ENCODE measurements at places on chromosomes 2 and 18. TPM values are rescaled to one million over a fixed set of nuclear protein-coding genes. Genes with fewer than 3 reads are reported as not detected.

DNA sequence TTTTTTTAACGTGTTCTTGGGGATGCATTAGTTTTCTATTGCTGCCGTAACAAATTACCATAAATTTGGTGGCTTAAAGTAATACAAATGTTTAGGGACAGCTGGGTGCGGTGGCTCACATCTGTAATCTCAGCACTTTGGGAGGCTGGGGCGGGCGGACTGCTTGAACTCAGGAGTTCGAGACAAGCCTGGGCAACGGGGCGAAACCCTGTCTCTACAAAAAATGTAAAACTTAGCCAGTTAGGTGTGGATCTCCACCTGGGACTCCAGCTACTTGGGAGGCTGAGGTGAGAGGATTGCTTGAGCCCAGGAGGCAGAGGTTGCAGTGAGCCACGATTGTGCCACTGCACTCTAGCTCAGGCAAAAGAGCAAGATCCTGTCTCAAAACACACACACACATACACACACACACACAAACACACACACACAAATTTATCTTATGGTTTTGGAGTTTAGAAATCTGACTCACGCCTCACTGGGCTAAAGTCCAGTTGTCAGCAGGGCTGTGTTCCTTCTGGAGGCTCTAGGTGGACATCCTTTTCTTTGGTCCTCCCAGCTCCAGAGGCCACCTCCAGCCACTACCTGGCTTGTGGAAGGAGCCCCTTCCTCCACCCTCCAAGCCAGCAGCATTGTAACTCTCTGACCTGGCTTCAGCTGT, 76.1 kb downstream of the SEPTIN10 start:
- H3K27me3 ChIP-seq, result peaks cover 24% of the 10 kb centered on the region
- no peaks in the 10 kb centered on the region for H3K4me1 ChIP-seq
- H3K27ac ChIP-seq, result no peak overlapping the region
- H3K36me3 ChIP-seq, result no peaks in the 10 kb centered on the region

Gene STK11IP
- total RNA-seq, result 28.4 TPM

GRCh38 chr2:11446733-11447248, 19.2 kb downstream of the E2F6 start:
- no peaks in the 10 kb centered on the region for H3K4me1 ChIP-seq
- H3K36me3 ChIP-seq, result peaks cover 41% of the 10 kb centered on the region
- H3K27me3 ChIP-seq, result no peaks in the 10 kb centered on the region
- H3K4me3 ChIP-seq, result no peak overlapping the region

Gene SLC11A1
- 0.25 TPM for total RNA-seq

Gene KCNG2
- total RNA-seq, result not detected

Gene DCDC2C
- total RNA-seq, result not detected

Gene DUSP2
- total RNA-seq, result 40.8 TPM

- H3K4me3 ChIP-seq, result no peak overlapping the region
- no peak for DNase-seq
- H3K36me3 ChIP-seq, result no peaks in the 10 kb centered on the region
- no peak overlapping the region for H3K27ac ChIP-seq
- peaks cover 21% of the 10 kb centered on the region for H3K27me3 ChIP-seq
These were observed 28.5 kb upstream of the RTTN start for GRCh38 chr18:70233974-70234373.

Gene NOTO
- total RNA-seq, result not detected

DNA sequence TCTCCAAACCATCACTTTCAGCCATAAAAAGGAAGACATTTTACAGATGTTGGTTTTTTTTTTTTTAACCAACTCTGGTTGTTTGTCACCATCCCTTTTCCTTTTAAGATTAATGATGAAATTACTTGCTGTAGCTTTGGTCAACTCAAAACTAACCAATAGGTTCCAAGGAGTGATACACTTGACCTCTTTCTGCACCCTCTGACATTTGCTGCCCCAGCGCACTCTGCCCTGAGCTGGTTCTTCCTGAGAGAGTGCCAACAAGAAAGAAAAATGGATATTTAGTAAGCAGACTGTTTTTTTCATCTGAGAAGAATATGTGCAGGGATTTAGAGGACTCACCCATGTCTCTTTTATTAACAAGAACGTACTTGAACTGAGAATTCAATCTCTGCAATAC, 520.0 kb downstream of the TXNL1 start:
- no peak overlapping the region for H3K4me3 ChIP-seq
- H3K36me3 ChIP-seq, result no peaks in the 10 kb centered on the region
- no peak for DNase-seq

GRCh38 chr2:192196421-192197194, 1.9 kb upstream of the TMEFF2 start:
- no peak overlapping the region for H3K27ac ChIP-seq
- H3K4me3 ChIP-seq, result peak overlapping the region; percentile 65
- no peak for DNase-seq
- H3K4me1 ChIP-seq, result peaks cover 30% of the 10 kb centered on the region

Gene MYL1
- not detected for total RNA-seq

DNA sequence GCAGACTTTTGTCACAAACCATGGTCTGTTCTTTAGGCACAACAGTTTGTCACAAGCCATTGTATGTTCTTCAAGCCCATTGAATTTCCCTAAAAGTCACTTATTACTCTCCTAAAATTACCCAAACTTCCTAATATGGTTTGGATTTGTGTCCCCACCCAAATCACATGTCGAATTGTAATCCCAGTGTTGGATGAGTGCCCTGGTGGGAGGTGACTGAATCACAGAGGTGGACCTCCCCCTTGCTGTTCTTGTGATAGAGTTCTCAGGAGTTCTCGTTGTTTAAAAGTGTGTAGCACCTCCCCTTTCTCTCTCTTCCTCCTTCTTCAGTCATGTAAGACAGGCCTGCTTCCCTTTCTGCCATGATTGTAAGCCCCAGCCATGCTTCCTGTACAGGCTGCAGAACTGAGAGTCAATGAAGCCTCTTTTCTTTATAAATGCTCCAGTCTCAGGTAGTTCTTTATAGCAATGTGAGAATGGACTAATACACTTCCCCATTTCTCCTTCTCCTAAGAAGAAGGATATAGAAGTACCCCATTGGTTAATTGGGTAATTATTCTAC, 11.2 kb upstream of the GYPC start:
- no peak overlapping the region for H3K27ac ChIP-seq
- H3K27me3 ChIP-seq, result peaks cover 4% of the 10 kb centered on the region
- no peaks in the 10 kb centered on the region for H3K36me3 ChIP-seq
- no peaks in the 10 kb centered on the region for H3K4me1 ChIP-seq
- DNase-seq, result no peak
- no peak overlapping the region for H3K4me3 ChIP-seq

Gene FAM161A
- total RNA-seq, result 2.5 TPM

Gene GNLY
- total RNA-seq, result 569 TPM

Gene FAM228A
- 0.23 TPM for total RNA-seq

DNA sequence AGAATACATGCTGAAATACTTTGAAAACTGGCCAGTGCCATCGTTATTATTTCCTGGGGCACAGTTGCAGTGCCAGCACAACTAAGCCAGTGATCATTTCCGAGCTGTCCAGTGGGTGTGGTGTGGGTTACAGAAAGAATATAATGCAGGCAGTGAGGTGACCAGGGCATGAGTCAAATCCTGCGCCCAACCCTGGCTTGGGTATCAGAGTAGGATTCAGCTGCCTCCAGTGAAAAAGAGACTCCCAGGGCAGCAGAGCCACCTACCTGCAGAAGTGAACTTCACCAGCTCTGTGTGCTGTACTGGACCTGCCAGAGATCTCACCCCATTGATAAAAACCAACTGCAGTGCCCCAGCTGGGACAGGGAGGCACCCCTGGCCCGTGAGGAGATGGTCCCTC, 18.0 kb downstream of the SLC9A2 start:
- H3K4me3 ChIP-seq, result no peak overlapping the region
- no peak overlapping the region for H3K27ac ChIP-seq
- H3K4me1 ChIP-seq, result no peaks in the 10 kb centered on the region
- peaks cover 15% of the 10 kb centered on the region for H3K27me3 ChIP-seq

Gene ERBB4
- total RNA-seq, result not detected

- H3K27ac ChIP-seq, result no peak overlapping the region
- H3K27me3 ChIP-seq, result peaks cover 2% of the 10 kb centered on the region
- DNase-seq, result no peak
- H3K4me3 ChIP-seq, result no peak overlapping the region
- H3K4me1 ChIP-seq, result peaks cover 5% of the 10 kb centered on the region
These were observed 167.7 kb downstream of the TMEM247 start for GRCh38 chr2:46647041-46647440.

Gene NOL4
- not detected for total RNA-seq

- no peaks in the 10 kb centered on the region for H3K27me3 ChIP-seq
- peaks cover 65% of the 10 kb centered on the region for H3K4me1 ChIP-seq
- no peak overlapping the region for H3K4me3 ChIP-seq
- peaks cover 41% of the 10 kb centered on the region for H3K36me3 ChIP-seq
These were observed 20.8 kb downstream of the TNFRSF11A start for GRCh38 chr18:62345909-62346308.

DNA sequence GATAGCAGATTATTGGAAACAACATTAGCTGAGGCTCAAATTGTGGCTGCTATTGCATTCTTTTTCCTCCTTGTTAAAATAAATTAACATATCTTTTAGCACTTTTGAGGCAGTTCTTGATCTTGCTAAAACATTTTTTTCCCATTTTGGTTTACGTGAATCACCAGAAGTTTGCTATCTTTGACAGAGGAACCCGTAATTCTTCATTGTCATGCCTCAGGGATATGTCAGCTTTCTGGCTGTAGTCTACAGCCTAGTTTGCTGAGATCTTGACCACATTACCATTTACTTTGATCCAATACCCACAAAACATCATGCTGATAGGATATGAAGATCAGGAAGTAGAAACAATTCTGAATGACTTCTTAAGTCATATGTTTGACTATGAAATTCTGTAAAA, 25.1 kb upstream of the FANCL start:
- no peaks in the 10 kb centered on the region for H3K36me3 ChIP-seq
- no peak overlapping the region for H3K27ac ChIP-seq
- no peak overlapping the region for H3K4me3 ChIP-seq
- no peak for DNase-seq

Gene ANO7
- total RNA-seq, result 0.53 TPM

Gene MALL
- total RNA-seq, result not detected

DNA sequence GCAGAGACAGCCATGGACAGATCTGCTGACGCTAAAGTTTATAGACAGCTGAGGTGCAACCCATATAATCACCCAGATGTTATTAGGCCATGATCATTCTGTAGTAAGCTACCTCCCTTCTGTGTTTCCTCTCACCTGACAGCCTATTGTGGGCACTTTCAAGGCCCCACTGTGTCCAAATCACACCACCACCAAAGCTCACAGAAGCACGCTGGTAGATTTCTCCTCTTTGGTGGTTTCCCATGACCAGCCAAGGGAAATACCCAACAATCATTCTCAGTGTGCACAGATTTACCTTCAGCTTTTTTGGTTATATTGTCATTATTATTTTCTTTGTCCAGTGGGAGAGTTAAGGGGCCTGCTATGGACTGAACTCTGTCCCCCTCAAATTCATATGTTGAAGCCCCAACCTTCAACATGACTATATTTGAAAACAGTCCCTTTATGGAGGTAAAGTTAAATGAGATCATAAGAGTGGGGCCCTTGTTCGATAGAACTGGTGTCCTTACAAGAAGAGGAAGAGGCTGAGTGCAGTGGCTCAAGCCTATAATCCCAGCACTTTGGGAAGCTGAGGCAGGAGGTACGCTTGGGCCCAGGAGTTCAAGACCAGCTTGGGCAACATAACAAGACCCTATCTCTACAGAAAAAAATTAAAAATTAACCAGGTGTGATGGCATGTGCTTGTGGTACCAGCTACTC, 74.0 kb upstream of the MSH6 start:
- DNase-seq, result no peak
- H3K36me3 ChIP-seq, result no peaks in the 10 kb centered on the region
- H3K27me3 ChIP-seq, result peaks cover 4% of the 10 kb centered on the region
- no peaks in the 10 kb centered on the region for H3K4me1 ChIP-seq
- no peak overlapping the region for H3K4me3 ChIP-seq

Gene GAD1
- 1.5 TPM for total RNA-seq

GRCh38 chr2:181308766-181309515, 148.2 kb upstream of the ITGA4 start:
- H3K36me3 ChIP-seq, result no peaks in the 10 kb centered on the region
- H3K4me3 ChIP-seq, result peak overlapping the region; percentile 71
- H3K27ac ChIP-seq, result peak overlapping the region; percentile 89
- no peaks in the 10 kb centered on the region for H3K27me3 ChIP-seq
- H3K4me1 ChIP-seq, result peaks cover 77% of the 10 kb centered on the region

GRCh38 chr2:76197428-76197827, 486.7 kb upstream of the GCFC2 start:
- H3K36me3 ChIP-seq, result no peaks in the 10 kb centered on the region
- no peak overlapping the region for H3K27ac ChIP-seq
- no peak for DNase-seq
- H3K4me3 ChIP-seq, result no peak overlapping the region
- H3K27me3 ChIP-seq, result no peaks in the 10 kb centered on the region

Gene PAIP2B
- 1.8 TPM for total RNA-seq

Gene CIB4
- total RNA-seq, result not detected

Gene ETAA1
- 11.2 TPM for total RNA-seq

DNA sequence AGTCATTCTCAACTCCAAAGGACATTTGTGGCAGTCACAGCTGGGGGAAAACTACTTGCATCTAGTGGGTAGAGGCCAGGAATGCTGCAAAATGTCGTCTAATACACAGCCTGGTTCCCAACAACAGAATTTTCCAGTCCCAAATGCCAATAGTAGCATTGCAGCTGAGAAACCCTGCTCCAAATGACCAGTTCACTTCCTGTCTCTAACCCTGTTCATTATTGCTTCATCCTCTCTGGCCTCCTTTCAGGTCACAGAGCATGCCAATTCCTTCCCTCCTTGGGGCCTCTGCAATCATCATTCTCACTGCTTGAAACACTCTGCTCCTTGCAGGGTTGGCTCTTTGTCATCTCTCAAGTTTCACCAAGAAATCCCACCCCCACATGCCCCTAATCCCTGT, 139.1 kb downstream of the IRS1 start:
- H3K4me1 ChIP-seq, result peaks cover 13% of the 10 kb centered on the region
- H3K4me3 ChIP-seq, result no peak overlapping the region
- no peak for DNase-seq
- H3K27ac ChIP-seq, result no peak overlapping the region
- H3K27me3 ChIP-seq, result peaks cover 8% of the 10 kb centered on the region
- no peaks in the 10 kb centered on the region for H3K36me3 ChIP-seq

Gene PKDCC
- total RNA-seq, result not detected

GRCh38 chr2:182540252-182540651, 113.4 kb upstream of the PDE1A start:
- no peaks in the 10 kb centered on the region for H3K36me3 ChIP-seq
- H3K4me1 ChIP-seq, result no peaks in the 10 kb centered on the region
- H3K27me3 ChIP-seq, result no peaks in the 10 kb centered on the region
- no peak overlapping the region for H3K4me3 ChIP-seq

Data from activated CD4-positive, alpha-beta memory T cell treated with anti-CD3 and anti-CD28 coated beads, Interleukin-2, amount 10 ng/mL, durations not matched to agents 7 days and 5 days (primary cell).